Peyer's patch (tissue), 4 donors: ENCODE measurements at places on chromosomes 6 and 20.

DNA sequence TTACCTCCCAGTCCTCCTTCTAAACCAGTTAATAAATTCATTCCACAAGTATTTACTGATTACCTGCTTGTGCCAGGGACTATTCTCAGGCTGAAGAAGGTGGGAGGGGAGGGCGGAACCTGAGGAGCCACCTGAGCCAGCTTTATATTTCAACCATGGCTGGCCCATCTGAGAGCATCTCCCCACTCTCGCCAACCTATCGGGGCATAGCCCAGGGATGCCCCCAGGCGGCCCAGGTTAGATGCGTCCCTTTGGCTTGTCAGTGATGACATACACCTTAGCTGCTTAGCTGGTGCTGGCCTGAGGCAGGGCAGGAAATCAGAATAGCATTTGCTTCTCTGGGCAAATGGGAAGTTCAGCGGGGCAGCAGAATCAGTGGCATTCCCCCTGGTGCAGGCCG, 4.9 kb upstream of the AAR2 start:
- DNase-seq: no peak

- DNase-seq: no peak
Measured at GRCh38 chr6:37757381-37757780, 59.7 kb upstream of the MDGA1 start.

GRCh38 chr6:124057461-124057860, 253.8 kb downstream of the NKAIN2 start:
- no peak for DNase-seq

GRCh38 chr6:89430201-89430962, 2.6 kb upstream of the ANKRD6 start:
- DNase-seq: no peak

- DNase-seq: peak; percentile 21
Measured at GRCh38 chr6:136037242-136037875, 185.9 kb downstream of the PDE7B start.

GRCh38 chr20:346640-347316, at the start of gene NRSN2:
Gene NRSN2, plus strand, starts transcription at chr20:347111. Its CDS starts 2,533 bp downstream, at chr20:349644.
- DNase-seq: peak; percentile 41

DNA sequence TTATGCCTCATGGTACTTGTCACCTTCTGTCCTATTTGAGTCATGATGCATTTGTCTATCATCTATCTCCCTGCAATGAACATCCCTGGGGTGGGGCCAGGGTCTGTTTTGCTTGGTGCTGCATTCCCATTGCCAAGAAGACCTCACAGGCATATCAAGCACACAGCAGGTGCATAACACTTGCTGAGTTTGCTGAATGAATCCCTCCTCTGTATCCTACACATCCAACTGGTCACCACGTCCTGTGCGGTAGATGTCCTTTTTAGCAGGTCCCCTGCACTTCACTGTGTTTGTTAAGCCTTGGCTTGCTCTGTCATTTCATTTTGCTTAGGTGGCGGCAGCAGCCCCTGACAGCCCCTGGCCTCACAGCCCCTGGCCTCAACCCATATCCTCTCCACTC, 214.8 kb upstream of the RNF24 start:
- no peak for DNase-seq

GRCh38 chr20:24767623-24768100, 181.4 kb upstream of the CST7 start:
- DNase-seq: no peak

GRCh38 chr6:164095056-164095455, 680.5 kb downstream of the QKI start:
- no peak for DNase-seq

DNA sequence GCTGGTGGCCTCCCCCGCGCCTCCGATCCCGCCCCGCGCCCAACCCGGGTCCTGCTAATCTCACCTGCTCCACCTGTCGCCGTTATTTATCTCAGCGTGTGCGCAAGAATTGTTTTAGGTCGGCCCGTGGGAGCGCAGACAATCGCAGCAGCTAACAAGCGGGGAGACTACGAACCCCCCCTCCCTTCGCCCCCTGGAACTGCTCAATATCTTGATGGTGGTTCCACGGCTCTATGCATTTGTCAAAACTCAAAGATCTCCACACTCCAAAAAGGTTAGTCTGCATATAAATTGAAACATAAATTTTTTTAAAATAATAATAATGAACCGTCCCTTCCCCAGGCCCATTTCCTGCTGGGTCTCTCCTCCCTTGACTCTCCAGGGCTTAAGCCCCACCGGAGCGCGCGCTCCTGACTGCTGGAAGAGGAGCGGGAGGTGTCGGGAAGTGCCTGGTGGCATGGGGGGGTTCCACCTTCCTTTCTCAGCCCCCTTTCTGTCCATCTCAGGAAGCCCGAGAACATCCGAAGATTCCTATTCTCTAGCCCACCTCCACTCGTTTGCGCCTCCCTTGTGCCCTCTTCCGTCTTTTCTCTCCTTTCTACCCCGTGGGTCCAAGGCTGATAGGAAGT, 1.6 kb upstream of the MDGA1 start:
- peak; percentile 37 for DNase-seq

DNA sequence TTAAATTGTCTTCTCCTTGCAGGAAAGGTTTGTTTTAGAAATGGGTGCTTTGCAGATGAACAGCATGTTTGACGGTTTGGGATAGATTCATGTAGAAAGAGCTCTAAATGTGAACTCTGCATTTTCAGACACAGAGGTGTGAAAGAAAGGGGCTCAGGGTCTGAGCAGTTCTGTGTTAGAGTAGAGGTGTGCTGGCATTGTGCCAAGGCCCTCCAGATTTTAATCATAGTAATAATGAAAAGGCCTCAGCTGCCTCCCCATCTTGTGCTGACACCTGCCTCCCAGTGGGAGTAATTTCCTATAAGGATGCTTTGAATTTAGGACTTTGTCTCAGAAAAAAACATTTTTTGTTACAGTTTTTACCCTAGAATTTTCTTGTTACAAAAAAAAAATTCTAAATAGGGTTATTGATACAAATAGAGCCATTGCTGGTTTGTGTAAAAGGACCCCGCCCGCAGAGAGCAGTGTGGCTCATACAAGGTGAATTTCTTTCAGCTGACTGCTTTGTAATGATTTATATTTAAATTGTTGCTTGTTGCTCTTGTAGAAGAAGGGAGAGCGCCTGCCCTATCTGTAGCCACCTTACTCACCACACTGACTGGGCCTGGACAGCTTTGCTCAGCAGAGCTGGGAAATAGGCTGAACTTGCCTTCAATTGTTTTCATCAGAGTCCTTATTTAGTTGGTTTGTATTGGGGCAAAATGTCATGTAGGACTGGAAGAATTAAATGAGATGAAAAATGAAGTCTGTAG, 294.5 kb downstream of the ZFAND3 start:
- no peak for DNase-seq

- no peak for DNase-seq
Measured at GRCh38 chr6:79269877-79270276, 35.4 kb upstream of the HMGN3 start.

DNA sequence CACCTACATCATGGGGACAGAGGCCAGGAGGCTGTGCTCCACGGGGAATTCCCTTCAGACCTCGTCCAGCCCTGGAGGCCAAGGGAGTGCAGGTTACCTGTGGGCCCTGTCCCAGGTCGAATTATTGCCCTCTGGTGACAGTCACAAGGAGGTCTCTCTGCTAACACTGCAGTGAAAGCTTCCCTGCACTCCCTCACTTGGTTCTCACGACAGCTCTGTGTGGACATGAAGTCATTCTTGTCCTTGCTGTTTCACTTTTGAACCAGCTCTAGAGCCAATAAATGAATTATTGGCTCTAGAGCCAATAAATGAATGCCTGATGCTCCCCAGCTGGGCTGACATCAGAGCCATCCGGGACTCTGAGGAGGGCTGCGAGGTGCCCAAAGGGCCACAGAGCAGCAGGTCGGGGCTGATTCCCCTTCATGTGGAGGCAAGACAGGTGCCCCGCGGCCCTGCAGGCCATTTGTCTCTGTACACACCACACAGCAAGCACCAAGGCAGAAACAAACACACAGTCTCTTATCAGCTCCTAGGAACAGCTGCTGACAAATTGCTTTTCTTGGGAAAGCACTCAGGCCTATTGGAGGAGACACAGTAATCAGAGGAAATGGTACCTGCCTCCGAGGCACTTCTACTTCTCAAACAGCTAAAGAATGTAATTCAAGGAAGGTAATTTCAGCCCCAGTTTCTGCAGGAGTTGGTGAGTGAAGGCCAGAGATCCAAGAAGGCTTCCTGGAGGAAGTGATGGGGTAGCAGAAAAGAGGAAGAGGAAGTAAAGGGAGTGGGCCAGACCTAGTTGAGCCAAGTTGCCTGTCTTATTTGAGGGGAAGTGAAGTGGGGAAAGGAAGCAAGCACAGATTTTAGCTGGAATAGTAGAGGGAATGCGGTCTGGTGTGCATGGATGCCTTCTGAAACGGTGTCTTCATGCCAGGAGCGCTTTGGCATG, 27.5 kb upstream of the TBXT start:
- DNase-seq: no peak

GRCh38 chr6:143191361-143191760, 130.7 kb downstream of the AIG1 start:
- no peak for DNase-seq

- DNase-seq: no peak
Measured at GRCh38 chr6:27631609-27631916, 158.7 kb upstream of the ZNF184 start.

DNA sequence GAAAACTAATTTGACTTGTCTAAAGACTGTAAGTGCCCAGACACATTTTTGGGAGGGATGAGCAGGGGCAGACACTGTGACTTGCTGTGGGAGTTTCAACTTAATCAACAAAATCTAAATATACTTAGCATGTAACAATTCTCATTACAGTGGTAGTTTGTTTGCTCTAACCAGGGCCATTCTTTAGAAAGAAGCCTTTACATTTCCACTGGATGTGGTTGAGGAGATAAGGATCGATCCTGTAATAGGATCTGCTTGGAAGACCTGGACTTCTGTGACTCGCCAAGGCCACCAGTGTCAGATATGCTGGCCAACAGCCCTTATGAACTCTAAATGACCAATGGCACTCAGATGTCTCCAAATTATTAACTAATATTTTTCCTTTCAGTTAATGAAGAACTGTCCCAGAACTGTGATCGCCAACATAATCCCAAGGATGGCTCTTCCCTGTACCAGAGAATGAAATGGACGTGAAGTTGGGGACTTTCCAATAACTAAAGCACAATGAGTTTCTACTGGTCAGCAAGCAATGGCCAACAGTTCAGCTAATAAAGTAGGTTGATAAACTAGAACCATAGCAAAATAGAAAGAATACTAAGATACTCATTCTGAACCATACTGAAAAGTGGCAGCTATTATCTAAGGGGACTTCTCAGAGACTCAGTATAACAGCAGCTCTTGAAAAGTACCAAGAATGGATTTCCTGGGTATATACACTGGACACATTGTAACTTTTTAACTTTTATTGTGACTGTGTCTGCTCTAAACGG, 7.5 kb downstream of the SMLR1 start:
- DNase-seq: no peak

- no peak for DNase-seq
Measured at GRCh38 chr6:135071541-135071940, 16.9 kb upstream of the HBS1L start.

- DNase-seq: no peak
Measured at GRCh38 chr6:64727075-64727474, 980.0 kb downstream of the EYS start.

DNA sequence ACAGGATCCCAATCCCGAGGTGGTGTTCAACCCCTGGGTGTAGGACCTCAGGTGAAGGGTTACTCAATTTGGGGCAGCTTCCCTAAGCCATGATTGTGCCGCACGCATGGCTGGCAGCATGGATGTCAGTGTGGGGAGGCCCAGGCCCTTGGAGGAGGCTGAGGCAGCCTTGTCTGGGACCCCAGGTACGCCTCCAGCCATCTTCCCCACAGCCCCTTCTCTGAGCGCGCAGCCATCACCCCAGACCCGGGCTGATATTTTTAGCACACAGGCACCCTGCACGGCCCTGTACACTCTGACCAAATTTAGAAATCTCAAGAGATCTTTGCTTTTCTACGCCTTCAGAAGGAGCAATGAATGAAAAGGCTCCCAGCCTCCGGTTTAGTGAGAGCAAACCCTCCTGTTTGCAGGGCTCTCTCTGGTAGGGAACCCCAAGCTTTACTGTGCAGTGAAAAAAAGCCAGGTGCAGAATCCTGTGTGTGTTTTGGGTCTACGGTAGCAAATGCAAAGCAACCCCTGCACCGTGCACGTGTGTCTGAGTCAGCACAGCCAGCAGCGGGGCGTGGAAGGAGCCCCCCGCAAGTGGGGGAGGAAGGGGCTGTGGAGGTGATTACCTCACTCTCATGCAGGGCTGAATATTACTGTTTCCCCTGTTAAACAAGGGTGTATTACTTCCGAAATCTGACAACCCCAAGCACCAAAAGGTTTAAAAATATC, 44.3 kb downstream of the CTCFL start:
- peak; percentile 60 for DNase-seq

DNA sequence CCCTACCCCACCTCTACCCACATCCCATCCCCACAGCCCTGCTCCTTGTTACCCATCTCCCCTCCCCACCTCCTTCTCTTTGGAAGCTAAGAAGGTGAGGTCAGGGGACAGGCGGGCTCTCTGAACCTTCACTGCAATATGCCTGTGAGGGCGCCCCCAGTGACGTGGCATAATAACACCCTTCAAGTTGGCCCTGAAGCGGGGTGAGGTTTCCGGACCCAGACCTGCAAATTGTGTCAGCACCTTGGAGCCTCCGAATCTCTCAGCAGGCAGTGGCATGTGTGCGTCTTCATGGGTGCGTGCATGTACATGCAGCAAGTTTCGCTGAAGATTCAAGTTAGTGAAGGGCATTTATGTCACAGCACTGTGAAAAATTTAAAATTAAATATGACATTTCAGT, 114.6 kb downstream of the SOBP start:
- no peak for DNase-seq

GRCh38 chr6:88869263-88870020, 94.0 kb downstream of the RNGTT start:
- no peak for DNase-seq

- no peak for DNase-seq
Measured at GRCh38 chr20:19589787-19590362, 168.2 kb upstream of the RIN2 start.

- DNase-seq: no peak
Measured at GRCh38 chr6:33613146-33613794, 7.9 kb upstream of the ITPR3 start.

DNA sequence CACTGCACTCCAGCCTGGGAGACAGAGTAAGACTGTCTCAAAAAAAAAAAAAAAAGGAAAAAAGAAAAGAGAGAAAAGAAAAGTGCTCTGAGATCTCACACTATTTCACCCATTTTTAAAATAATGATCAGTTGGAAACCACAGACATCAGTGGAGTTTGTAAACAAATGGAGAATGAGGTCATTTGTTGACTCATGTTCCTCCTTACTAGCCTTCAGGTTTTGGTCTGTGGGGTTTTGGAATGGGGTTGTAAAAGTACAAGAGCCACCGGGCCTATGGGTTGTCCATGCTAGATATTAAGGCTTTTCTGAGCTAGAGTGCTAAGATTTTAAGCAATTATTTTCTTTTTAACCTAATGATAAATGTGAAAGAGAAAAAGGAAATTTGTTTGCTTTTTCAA, 104.4 kb upstream of the PRL start:
- DNase-seq: no peak

DNA sequence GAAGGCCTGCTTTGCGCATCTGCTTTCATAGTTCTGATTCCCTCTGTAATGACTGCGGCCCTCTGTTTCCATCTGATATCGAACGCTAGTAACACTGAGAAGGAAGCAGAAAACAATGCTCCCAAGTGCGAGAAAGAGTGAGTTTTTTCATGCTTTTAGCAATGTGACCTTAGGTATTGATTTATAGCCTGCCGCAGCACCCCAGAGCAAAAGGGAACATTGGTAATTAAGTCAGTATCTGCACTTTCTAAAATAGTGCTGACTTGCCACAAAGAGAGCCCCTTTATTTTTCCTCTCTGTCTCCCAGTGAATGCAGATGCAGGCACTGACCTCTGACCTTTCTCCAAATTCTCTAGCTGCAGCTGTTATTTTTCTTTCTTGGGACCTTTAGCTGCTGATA, 129.8 kb downstream of the HDGFL1 start:
- DNase-seq: no peak
